ENCODE measurements at places on chromosomes 5 and 9.

DNA sequence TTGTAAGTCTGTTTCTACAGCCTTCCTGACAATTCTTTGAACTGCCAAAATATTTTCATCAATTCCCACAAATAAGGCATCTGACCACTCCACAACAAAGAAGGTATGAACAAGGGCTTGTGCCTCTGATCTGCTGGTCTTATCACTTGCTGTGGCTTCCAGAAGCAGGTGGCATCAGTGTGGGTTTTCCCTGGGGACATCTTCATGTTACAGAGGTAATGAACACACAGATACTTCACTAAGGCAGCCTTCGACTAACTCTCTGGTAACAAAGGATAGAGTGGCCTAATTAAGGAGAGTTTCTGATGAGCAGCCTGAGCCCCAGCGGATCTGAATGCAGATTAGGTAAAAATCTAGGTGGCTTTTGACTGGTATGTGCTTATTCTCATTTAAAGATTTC lies 15.2 kb upstream of the ERAP2 start:
- DNase-seq = no peak

DNA sequence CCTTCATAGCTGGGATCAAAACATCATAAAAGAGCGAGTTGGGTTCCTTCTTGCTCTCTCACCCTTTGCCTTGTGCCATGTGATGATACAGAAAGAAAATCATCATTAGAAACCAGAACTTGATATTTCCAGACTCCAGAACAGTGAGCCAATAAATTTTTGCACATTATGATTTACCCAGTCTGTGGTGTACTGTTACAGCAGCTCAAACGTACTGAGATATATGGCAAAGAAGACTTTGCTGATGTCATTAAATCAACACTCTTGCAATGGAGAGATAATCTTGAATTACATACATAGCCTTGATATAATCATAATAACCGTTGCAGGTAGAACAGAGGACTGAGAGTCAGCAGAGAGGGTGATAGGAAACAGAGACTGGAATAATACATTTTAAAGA lies 1271.6 kb downstream of the CDH12 start:
- no peak for DNase-seq

- DNase-seq = no peak
Measured at GRCh38 chr9:134068744-134069479, 1.1 kb upstream of the BRD3 start.

- peak; percentile 63 for DNase-seq
Measured at GRCh38 chr5:35777358-35778087, 79.2 kb upstream of the IL7R start.

- DNase-seq = no peak
Measured at GRCh38 chr5:83848941-83849340, 128.3 kb upstream of the HAPLN1 start.

- no peak for DNase-seq
Measured at GRCh38 chr5:14441641-14442040, 140.0 kb upstream of the OTULINL start.

- DNase-seq = peak; percentile 72
Measured at GRCh38 chr9:133238272-133238850, 29.3 kb upstream of the OBP2B start.
